Renal pelvis (tissue), 12 donors: ENCODE measurements at places on chromosomes 6 and 20. TPM values are rescaled to one million over a fixed set of nuclear protein-coding genes. Genes with fewer than 3 reads are reported as not detected.

- DNase-seq: no peak
These were observed 130.5 kb upstream of the MAN1A1 start for GRCh38 chr6:119479860-119480655.

DNA sequence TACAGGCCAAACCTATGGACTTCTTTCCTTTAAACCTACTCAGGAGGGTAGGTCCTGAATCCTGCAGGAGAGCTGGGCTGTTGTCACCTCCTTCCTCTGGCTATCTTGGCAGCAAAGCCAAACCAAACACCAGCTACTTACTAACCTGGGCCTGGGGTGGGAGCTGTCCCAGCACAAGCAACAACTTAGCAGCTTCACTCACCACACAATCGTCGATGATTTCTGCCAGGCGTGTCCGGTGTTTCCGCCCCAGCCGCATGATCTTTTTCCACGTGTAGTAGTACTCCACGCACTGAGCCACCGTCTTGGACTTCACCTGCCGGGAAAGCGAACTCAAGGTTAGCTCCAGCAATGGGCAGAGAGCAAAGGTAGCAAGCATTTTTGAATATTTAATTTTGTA lies 25.4 kb upstream of the MRPS10 start:
- DNase-seq: no peak

DNA sequence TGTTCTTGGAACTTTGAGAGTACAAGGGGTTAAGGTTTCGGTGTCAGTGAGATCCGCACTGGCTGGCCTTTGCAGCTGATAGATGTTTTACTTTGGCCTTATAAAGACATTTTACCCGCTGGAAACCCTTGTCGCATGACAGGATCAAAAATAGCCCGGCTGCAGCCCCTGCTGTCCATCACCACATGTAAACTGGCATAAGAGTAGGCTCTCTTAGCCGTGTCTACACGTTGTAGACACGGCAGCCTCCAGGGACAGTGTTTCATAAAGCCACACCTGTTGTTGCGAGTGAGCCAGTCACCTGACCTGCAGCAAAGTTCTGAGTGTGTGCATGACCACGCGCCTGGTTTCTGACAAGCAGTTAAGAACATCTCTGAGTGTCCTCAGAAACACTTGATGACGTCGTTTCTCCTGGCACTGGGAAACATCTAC lies 8.5 kb downstream of the RBM24 start:
- no peak for DNase-seq

GRCh38 chr20:23140991-23141390 lies 54.9 kb upstream of the CD93 start:
- DNase-seq: no peak

- DNase-seq: no peak
These were observed 226.2 kb downstream of the TTLL2 start for GRCh38 chr6:167550941-167551627.

GRCh38 chr6:84082689-84083265 lies 49.2 kb downstream of the MRAP2 start:
- no peak for DNase-seq

GRCh38 chr20:44006578-44006977 lies 91.9 kb downstream of the TOX2 start:
- no peak for DNase-seq

Gene IGF2R
- 71.1 TPM for polyA plus RNA-seq

Gene PRSS35
- 37.5 TPM for polyA plus RNA-seq

Gene LAMA2
- 37.2 TPM for polyA plus RNA-seq
